A673 (cell line): ENCODE measurements at places on chromosomes 5 and 9.

DNA sequence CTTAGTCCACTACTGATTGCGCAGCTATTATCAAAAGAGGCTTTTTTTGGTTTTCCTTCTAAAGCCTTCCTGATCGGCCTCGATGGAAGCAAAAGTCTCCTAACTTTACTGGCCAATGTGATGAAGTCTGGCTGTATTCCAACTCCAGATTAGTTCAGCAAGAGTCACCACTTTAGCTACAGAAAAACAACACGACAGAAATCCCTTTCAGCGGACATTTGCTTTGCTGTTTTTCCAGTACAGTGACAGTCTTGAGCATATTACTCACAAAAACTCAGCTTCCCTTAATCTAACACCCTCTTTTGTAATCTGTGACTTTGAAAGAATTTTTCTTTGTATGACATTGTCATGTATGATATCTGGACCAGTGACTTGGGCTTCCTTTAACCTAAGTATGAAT is 95.7 kb downstream of the HOMER1 start:
- peak; percentile 63 for DNase-seq

DNA sequence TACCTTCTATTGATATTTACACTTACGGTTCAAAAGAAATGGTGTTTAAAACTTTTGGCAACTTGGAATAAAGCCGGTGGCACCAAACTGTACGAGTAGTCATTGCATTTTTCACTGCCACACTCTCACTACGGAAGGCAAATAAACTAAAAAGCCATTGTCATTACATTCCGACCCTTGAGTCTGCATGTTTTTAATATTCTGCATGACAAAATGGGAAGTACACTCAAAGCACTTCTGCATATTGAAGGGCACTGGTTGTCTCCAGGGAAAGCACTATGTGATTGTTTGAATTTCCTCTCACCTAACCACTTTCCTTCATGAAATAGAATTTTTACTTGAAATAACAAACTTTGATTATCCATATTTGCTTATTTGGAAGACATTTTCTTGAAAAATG is 426.3 kb downstream of the CETN3 start:
- no peak for DNase-seq

GRCh38 chr5:180333661-180334060 is 19.5 kb downstream of the GFPT2 start:
- DNase-seq, result no peak

GRCh38 chr9:127500399-127500798 is 49.1 kb downstream of the LRSAM1 start:
- DNase-seq, result no peak

- no peak for DNase-seq
Measured at GRCh38 chr5:110354311-110354710, 372.2 kb downstream of the TMEM232 start.

GRCh38 chr5:11429254-11429653 is 475.0 kb downstream of the CTNND2 start:
- no peak for DNase-seq

DNA sequence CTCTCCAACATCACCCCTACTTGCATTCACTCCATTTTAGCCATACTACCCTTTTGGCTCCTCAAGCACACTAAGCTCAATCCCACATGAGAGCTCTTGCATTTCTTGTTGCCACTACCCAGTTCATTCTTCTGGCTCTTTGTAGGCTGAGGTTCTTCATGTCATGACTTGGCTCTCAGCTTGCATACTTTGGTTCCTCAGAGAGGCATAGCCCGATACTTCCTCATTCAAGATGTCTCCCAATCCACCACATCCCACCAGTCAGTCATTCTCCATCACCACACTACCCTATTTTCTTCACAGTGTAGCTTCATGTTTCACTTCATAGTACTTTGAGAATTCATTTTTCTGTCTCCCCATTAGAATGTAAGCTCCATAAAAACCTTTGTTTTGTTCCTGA is 116.7 kb downstream of the NR6A1 start:
- no peak for DNase-seq

DNA sequence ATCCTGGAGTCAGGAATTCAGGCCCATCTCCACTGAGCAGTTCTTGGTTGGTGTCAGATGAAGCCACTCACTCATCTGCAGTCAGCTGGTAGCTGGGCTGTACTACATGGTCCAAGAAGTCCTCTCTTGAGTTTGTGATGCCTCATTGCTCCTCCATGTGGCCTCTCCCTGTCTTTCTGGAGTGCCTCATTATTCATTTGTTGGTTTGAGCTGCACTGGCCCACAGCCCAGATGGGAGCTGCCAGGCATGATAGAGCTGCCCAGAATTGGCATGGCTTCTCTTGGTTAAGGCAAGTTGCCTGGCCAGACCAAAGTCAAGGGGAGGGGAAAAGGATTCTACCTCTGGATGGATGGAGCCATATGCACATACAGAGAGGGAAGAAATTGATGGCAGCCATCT is 8.0 kb downstream of the PTCD2 start:
- DNase-seq, result peak; percentile 50

DNA sequence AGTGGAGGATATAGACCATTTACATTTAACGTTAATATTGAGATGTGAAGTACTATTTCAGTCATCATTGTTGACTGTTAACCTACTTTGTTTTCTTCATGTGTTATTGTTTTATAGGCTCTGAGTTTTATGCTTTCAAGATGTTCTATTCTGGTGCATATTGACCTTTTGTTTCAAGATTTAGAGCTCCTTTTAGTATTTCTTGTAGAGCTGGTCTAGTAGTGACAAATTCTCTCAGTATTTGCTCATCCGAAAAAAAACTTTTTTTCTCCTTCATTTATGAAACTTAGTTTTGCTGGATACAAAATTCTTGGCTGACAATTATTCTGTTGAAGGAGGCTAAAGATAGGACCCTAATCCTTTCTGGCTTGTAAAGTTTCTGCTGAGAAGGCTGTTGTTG is 91.3 kb downstream of the INVS start:
- no peak for DNase-seq

GRCh38 chr9:134469041-134469875 is 143.0 kb downstream of the RXRA start:
- no peak for DNase-seq

- no peak for DNase-seq
Measured at GRCh38 chr5:81572201-81572600, 178.3 kb upstream of the ACOT12 start.

- no peak for DNase-seq
Measured at GRCh38 chr9:27487927-27488326, 36.2 kb upstream of the IFNK start.

DNA sequence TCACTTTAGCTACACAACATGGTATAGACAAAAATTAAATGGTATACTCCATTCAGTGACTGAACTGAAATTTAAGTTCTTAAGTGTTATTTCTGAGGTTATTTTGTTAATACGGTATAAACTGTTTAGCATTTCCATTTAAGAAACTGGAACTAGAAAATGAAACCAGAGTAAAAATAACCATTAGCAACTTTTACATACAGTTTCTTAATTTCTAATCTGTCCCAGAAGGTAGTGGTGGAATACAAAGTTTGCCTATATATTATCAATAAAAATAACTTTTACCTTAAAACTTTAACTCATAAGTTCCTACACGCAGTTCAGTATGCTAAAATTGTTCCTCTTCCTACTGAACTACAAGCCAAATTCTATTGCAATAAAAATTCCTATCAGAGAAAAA is 10.3 kb downstream of the GOLPH3 start:
- DNase-seq, result no peak

GRCh38 chr5:50822761-50823160 is 156.3 kb downstream of the PARP8 start:
- no peak for DNase-seq

GRCh38 chr9:120837921-120838320 is 4.8 kb downstream of the PSMD5 start:
- DNase-seq, result no peak

- no peak for DNase-seq
Measured at GRCh38 chr5:143263272-143263810, 140.1 kb downstream of the NR3C1 start.

- no peak for DNase-seq
Measured at GRCh38 chr5:34012791-34013190, 4.9 kb upstream of the AMACR start.

DNA sequence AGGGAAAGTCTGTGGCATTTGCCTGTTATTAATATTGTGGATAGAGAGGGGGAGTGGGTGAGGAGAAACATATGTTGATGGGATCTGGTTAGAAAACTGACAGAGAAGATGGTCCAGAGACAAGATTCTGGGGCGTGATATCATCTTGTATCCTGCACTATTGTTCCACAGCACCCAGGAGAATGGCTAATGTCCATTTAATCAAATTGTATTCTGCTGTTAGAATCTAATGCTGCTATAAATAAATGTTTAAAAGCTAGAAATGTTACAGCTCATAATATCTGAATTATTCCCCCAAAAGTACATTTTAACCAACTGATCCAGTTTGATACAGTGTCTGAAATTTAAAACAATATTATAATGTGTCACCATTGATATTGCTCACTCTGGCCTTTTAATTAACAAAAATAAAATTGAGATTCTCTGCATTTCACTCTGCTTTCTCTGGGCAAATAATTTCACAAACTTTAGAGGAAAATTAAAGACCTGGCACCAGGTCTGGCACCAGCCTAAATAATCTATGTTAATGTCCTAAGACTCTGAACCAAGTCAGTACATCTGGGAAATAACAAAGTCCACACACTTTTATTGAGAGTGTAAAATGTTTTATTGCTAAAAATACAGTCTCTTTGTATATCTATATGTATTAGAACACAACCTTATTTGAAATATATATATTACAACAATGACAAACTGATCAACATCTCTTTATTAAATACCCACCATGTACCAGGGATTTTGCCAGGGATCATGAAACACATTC is 18.8 kb downstream of the HTR4 start:
- no peak for DNase-seq

DNA sequence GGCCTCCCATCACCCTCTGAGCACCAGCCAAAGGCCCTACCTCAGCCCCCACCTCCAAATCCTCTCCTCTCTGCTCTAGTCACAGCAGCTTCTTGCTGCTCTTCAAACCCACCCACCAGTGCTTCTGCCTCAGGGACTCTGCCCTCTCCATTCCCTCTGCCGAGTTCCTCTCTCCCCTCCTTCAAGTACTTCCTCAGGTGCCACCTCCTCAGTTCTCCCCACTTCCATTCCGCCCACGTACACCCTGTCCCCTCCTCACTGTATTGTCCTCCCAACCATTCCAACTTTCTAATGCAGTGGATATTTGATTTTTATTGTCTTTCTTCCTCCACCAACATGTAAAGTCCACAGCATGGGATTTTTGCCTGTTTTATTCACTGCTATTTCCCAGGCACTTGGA is 43.2 kb downstream of the C5orf15 start:
- DNase-seq, result no peak
